ENCODE measurements at places on chromosomes 12 and 14. TPM values are rescaled to one million over a fixed set of nuclear protein-coding genes. Genes with fewer than 3 reads are reported as not detected.

The SPPL3 gene
- 43.9 TPM for total RNA-seq

The CLEC4E gene
- not detected for total RNA-seq

The DAO gene
- not detected for total RNA-seq

The KRT71 gene
- total RNA-seq: not detected

DNA sequence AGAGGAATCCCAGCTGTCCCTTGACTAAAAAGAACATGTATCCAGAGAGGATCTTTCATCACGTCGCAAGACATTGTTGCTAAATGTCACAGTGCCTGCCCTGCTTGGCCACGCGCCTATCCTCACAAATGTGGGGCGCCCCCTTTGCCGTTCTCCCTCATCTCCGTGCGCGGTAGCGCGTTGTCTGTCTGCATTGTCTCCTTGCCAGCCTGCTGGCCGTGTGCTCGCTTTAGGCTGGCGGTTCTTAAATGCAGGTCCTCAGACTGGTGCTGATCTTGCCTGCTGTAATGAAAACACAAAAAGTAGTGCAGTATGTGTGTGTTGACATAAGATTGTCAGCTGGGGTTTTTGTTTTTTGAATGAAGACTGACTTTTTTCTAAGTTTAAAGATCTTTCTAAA, 198.2 kb upstream of the RGS6 start:
- no peak for DNase-seq

GRCh38 chr14:54048736-54049135, 92.1 kb upstream of the BMP4 start:
- DNase-seq: no peak

All from HFFc6 (cell line).